ENCODE measurements at places on chromosomes 5 and 9.

DNA sequence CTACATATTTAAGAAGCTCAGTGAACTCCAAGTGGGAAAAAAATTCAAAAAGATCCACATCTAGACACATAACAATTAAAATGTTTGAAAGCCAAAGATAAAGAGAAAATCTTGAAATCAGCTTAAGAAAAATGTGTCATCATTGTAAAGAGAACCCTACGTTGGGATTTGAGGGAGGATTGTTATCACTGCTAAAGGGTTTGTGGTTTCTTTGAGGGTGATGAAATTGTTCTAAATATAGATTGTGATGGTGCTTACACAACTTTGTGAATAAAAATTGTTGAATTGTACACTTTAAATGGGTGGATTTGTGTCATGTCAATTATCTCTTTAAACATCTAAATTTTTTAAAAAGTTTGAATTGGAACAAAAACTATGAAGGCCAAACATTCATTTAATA is 92.2 kb upstream of the ADAMTS19 start:
- no peak for DNase-seq

DNA sequence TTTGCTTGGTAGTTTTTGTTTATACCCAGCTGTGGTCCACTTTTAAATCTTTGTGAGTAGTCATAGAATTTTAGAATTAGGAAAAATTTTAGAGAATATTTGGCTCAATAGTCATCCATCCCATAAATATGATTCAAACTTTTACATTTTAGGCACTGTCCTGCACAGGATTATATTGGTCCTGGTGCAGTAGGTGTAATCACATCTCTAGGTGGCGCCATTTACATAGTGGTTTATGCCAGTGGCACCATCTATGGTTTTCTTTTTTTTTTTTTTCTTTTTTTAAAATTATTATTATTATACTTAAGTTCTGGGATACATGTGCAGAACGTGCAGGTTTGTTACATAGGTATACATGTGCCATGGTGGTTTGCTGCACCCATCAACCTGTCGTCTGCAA is 260.7 kb upstream of the KCNN2 start:
- DNase-seq, result peak; percentile 25

DNA sequence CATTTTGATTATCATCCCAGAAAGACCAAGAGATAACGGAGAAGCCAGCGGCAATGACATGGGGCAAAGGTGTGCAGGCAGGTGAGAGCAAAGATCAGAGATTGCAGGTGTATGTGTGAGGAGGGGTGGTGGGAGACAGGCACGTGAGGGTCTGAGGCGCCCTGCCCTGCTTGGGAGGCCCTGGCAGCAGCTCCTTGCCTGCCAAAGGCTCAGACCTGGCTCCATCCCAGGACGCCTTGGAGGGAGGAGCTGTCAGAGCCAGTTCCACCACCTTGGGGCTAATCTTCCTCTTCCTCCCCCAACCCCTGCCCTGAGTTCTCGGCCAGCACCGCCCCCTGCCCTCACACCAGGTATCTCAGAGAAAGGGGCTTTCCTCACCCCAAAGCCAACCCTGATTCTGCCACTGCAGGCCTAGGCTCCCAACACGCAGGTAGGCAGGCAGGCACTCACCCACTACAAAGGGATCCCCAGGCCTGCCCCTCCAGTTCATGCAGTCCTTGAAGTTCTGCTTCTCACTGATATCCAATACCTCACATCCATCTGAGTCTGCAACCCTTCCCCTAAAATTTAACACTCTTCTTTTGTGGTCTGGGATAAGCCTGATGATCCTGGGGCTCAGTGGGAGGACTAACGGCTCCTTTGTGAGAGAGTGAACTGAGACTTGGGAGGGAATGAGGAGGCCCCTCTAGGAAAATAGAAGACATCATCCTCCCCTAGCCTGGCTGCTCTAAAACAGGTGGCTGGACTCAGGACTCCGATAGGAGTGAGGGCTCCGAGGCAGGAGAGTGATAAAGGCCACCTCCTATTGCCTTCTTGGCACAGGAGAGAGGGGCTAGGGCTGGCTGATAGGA is 1.8 kb downstream of the AQP3 start:
- peak; percentile 54 for DNase-seq

DNA sequence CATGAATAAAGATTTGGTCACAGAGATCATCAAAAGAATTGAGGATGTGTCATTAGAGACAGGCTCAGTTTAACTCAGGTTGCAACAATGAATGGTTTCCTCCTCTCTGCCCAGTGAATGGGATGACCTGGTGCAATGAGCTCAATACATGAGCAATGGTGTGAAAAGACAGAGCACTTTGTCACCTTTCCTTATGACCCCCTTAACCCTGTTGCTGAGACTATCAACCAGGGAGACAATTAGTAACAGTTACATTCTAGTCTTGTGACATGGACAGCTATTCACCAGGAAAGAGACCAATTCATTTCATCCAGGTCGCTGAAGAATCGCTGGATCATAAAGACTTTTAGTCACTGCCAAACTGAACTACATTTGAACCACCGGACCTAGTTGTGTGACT is 19.9 kb upstream of the CDH6 start:
- no peak for DNase-seq

- no peak for DNase-seq
Observed at GRCh38 chr9:19623941-19624340, 164.9 kb downstream of the SLC24A2 start.

GRCh38 chr9:100104314-100104713 is 5.3 kb downstream of the INVS start:
- DNase-seq, result no peak
